ENCODE measurements at places on chromosomes 7 and 10. TPM values are rescaled to one million over a fixed set of nuclear protein-coding genes. Genes with fewer than 3 reads are reported as not detected.

Gene ELN
- under 0.01 TPM for total RNA-seq

Gene ZNF117
- total RNA-seq: 20.4 TPM

Gene UPK3B
- total RNA-seq: 0.26 TPM

Gene DYDC2
- not detected for total RNA-seq

Gene CPA5
- total RNA-seq: 0.13 TPM

- no peak for DNase-seq
These were observed 50.2 kb upstream of the PHYHIPL start for GRCh38 chr10:59126261-59126660.

DNA sequence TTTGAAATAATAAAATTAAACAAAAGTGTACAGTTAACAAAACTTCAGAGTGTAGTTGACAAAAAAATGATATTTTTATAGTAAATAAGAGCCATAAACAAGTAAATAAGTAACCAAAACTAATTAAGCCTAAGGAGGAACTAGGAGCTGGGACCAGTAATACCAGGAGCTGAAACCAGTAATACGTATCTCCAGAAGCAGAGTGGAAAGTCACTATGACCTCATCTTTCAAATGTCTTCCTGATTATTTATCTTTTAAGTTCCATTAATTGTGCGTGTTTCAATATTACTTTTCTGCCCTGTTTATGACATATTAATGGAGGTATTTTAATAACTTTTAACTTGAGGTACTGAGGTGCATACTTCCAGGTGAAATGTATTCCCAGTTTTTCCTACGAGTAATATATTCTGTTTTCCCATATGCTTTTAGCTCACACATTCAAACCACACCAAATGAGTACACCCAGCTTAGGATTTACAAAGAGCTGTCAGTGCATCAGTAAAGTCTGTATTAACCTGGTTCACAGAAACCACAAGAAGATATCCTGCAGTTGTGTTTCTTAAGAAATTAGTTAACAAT, 283.7 kb upstream of the HGF start:
- DNase-seq: no peak

- DNase-seq: peak; percentile 11
These were observed 13.4 kb upstream of the PRF1 start for GRCh38 chr10:70615784-70616522.

Gene GIMAP1
- total RNA-seq: not detected

GRCh38 chr7:142745091-142745635, 4.1 kb upstream of the PRSS1 start:
- peak; percentile 44 for DNase-seq

Gene PARD3
- total RNA-seq: 78.2 TPM

- DNase-seq: no peak
These were observed 129.2 kb downstream of the CD36 start for GRCh38 chr7:80767654-80768053.

DNA sequence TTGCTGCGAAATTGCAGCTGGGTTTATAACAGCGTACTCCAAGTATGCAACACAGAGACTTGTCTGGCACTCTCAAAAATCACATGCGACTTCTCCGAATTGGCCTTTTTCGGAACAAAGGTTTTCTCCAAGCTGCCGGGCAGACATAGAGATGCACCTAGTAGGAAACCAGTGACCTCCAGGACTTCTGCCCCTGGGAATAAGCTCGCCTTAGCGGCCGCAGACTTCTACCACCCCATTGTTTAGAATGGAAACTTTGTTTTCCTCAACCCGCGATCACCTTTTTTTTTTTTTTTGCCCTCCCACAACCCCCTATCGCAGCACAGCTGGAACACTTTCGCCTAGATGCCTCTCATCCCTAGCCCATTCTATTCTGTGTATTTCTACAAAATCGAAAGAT, 4.9 kb upstream of the HOXA10 start:
- no peak for DNase-seq

GRCh38 chr7:132458729-132459128, 117.5 kb downstream of the PLXNA4 start:
- no peak for DNase-seq

DNA sequence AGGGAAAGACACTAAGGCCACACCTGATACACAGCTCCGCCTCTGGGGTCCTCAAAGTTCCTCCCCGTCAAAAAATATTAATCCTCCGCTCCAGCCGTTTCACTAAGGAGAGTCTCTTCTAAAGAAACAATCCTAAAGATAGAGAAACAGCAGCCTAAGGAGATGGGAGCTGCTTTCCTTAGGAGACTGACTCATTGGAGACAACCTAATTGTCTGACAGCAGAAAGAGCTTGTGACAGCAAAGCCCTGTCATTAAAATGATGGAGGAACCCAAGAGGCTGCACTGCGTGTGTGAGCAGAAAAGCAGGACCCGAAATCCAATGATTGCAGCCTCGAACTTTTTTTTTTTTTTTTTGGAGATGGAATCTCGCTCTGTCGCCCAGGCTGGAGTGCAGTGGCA, 44.0 kb upstream of the TNRC18 start:
- DNase-seq: no peak

Gene KIF11
- total RNA-seq: 1.3 TPM

Gene MYH16
- 0.53 TPM for total RNA-seq

Gene OPN1SW
- not detected for total RNA-seq

DNA sequence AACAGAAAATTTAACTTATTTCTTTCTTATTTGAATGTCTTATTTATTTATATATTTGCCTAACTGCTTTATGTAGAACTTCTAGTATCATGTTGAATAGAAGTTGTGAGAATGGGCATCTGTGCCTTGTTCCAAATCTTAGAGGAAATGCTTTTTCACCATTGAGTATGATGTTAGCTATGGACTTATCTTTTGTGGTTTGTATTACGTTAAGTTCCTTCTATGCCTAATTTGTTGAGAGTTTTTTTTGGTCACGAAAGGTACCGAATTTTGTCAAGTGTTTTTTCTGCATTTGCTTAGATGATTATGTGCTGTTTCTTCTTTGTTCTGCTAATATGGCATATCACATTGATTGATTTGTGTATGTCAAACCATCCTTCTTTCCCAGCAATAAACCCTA, 161.0 kb upstream of the TRIM24 start:
- no peak for DNase-seq

DNA sequence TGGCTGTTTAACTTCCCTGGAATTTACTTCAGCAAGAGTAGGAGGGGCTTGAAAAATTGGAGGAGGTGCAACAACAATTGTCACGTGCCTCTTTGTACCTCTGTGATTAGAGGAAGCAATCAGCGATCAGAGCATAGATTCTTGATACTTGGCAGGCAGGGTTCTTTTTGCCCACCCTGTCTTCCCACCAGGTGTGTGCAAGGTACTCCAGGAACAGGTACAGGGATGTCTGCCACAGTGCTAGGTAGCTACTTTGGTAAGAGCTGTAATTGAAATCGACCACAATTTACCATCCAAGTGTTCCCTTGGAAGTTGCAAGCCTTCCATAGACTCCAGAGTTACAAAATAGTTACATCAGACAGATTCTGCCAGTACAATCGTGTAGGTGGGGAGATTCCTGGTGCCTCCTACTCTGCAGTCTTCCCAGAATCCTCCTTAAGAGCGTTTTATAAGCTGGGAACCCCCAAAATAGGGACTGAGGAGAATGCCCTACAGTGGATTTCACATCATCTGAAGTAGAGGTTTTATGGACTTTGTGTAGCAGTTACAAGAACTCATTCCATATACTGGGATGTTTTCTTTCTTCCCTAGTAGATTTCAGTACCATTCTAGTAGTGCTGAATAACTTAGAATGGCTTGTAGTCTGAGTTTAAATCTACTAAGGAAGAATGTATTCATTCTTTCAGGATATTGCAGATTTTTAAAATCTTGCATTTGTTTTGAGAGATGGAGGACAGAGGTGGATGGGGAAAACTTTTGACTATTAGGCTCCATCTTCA, 101.9 kb downstream of the EXOC4 start:
- no peak for DNase-seq

DNA sequence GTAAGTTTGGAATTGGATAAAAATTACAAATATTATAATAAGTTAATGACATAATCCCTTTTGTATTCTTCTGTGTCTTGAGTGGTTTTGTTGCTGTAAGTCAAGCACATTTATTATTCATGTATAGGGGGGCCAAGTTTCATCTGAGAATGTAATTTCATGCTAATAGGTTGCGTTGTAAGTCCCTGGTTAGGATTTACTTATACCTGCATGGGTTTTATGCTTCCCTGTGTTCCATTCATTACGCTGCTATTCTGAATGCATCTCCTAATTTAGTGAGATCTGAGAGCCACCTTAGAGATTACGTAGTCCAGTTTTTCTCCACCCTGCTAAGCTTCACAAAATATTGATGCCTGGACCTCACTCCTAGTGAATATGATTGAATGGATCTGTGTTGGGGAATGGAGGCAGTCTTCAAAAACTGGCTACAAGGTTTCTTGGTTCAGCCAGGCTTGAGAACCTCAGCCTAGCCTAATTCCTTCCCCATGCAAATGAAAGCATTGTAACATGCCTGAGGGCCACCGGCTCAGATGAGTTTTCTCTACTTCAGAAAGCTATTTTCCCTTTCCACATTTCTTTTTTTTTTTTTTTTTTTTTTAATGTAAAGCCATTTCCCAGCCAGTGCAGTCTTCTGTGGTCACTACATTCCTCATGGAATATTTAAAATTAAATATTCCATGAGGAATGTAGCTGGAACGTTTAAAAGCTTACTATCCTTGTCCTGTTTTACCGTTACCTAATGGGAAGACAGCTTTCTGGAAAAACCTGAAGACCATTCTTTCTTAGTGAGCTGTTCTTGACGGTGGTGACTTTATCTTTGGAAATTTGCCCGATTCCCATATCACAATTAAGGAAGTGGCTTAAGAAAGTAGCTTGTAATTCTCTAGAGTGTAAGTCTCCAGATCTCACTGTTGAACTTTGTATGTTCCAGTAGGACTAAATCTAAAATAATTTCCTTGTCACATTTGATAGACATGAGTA, 16.0 kb downstream of the PAPSS2 start:
- DNase-seq: peak; percentile 92

Gene COL13A1
- not detected for total RNA-seq

GRCh38 chr10:30055226-30055662, 4.1 kb downstream of the JCAD start:
- no peak for DNase-seq

DNA sequence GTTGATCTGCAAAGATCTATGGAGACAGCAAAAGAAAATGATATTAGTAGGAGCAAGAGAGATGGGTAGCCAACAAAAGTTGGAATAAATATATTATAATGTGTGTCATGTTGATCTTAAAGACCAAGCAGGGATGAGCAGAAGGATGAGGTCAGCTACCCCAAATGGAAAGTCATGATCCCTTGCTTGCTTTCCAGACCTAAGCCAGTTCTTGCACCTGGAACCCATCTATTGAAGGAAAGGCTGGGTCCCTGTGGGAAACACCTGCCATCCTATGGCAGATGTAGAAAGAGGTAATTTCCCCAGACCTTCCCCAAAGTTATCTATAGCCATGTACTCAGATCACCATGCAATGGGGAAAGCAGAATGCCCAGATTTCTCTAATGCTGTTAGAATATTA, 52.5 kb downstream of the LYZL2 start:
- DNase-seq: no peak

- DNase-seq: no peak
These were observed 8.2 kb downstream of the YME1L1 start for GRCh38 chr10:27145937-27146336.

GRCh38 chr10:62073429-62073828, 171.9 kb downstream of the ARID5B start:
- no peak for DNase-seq

DNA sequence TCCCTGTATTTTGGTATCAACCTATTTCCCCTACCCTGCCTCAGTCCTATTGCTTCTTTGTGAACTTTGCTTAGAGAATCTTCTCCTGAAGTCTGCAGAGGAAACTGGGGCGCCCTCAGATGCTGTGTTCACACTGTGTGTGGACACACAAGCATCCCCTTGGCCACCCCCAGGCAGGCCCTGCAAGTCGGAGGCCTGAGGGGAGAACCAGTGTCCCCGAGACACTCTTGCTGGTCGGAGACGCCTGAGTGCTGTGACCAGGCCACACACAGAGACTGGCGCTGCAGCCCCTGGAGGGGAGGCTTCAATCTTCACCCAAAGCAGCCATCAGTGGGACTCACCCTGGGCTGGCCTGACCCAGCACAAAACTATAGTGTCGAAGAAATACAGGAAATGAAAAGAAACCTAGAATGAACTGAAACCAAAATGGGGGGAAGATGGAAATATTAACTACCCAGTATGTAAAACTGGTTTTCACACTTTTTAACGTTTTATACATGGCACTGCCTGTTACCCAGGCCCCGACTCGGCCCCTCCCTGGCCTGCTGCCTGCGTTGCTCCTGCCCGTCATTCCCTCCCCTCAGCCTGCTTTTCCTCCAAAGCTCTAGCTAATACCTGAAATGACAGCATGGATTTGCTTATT, 48.4 kb upstream of the FAM20C start:
- no peak for DNase-seq

- DNase-seq: no peak
These were observed 113.0 kb downstream of the SEC23IP start for GRCh38 chr10:120005207-120006201.

GRCh38 chr7:44621750-44622103, 15.3 kb downstream of the OGDH start:
- no peak for DNase-seq

GRCh38 chr10:92011560-92012214, 88.1 kb downstream of the BTAF1 start:
- DNase-seq: peak; percentile 89

- DNase-seq: no peak
These were observed 23.1 kb downstream of the KIF5B start for GRCh38 chr10:32033171-32033570.

DNA sequence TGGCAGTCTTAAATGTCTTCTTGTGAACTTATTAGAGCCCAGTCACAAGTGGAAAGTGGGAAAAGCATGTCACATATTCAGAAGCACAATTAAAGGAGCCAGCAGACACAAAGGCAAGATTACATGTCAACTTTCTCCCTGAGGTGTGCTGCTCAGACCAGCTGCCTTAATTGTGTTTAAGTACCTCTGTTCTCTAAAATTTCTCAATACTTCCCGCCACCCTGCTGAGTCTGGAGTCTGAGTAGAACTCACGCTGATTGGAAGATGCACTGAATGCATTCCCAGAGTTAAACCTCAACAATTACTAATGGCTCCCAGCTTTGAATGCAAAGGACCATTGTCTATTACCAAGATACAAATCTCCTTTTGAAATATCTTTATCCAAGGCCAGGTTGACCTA, 166.4 kb upstream of the COBL start:
- no peak for DNase-seq

DNA sequence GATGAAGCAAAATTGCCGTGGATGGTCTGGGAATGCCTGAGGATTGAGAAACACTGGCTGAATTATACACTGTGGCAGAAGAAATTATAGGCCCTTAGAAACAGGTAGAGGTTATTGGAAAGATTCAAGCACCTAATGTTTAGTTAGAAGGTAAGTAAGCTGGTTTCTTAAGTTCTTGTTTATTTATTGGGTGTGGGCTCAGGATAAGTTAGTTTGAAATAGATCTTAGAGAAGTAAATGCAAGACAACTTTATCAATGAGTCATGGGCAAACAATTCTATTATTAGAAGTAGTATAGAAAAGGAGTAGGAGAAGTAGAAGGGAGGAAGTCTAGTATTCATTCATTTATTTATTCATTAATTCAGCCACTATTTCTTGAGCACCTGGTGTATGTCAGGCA, 96.5 kb downstream of the KAT6B start:
- DNase-seq: peak; percentile 83
